ENCODE measurements at places on chromosomes 5 and 9.
A peak's percentile ranks its signal among the peaks of the same experiment; 100 is the strongest.

- DNase-seq, result no peak
Measured at GRCh38 chr9:133684936-133685361, 48.8 kb downstream of the DBH start.

DNA sequence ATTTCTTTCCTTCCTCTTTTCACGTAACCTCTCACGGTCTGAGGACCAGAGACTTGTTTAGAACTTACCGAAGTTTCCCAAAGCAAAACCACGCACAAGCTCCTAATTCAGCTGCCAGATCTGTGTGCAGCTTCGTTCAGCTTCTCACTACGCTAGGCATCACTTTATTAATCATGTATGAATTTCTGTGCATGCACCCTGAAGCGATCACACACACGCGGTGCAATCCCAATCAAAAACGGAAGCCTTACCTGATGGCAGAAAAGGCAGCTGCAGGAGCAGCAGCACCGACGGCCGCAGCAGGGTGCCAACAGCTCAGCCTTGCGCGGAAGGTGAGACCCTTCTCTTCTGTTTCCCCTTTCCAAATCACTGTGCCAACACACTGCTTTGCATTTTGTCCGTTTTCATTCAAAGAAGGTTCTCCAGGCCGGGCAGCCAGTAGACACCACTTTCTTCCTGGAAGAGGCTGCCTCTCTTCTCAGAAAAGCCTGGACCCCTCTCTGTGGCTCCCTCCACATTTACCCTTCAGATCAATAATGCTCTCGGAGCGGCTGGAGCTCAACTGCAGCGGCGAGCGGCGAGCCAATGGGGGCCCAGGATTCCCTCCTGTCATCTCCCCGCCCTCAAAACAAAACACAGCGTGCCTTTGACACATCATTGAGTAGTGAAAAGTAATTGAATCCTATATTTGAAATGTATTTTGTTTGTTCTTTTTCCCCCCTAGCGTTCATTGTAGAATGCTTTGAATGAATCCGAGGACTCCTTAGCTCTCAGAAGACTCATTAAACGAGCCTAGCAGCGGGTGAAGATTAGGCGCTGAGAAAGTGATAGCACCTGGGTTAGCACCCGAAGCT, at the start of gene CDH12:
CDH12 (minus strand) TSS at position 538 of the 854 bp plus-strand sequence.
- no peak for DNase-seq

GRCh38 chr5:11037941-11038340, 276.9 kb upstream of the DAP start:
- DNase-seq, result no peak

DNA sequence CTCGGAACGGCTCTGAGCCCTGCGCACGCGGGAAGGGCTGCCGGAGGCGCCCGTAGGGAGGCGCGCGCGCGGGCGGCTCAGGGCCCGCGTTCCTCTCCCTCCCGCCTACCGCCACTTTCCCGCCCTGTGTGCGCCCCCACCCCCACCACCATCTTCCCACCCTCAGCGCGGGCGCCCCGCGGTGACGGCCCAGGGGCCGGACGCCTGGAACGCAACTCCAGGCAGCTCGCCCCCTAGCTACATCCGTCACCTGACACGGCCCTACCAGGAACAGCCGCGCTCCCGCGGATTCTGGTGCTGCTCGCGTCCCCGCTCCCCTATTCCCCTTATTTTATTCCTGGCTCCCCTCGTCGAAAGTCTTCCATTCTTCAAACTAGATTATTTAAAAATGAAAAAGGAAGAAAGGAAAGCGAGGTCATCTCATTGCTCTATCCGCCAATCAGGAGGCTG, at the start of gene CDKN2B-AS1:
CDKN2B-AS1 (plus strand) TSS at position 236 of the 450 bp plus-strand sequence.
- peak; percentile 74 for DNase-seq

GRCh38 chr9:97390791-97391406, 21.0 kb upstream of the TDRD7 start:
- DNase-seq, result no peak

DNA sequence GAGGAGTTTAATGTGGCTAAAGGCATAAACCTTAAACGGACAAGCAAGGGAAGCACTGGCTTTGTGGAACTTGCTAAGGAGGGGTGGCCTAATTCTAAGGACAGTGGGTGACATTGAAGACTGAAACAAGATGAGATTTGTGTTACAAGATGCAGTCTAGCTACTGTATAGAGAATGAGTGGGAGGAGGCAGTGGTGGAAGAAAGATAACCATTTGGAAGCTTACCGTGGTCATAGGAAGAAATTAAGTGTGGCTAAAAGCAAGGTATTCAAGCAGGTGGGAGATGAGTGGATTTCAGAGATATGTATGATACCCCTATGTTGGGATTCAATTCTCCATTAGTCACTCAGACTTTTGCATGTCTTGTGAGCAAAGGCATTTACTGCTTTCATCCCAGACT, 4.6 kb downstream of the PAM start:
- DNase-seq, result no peak

DNA sequence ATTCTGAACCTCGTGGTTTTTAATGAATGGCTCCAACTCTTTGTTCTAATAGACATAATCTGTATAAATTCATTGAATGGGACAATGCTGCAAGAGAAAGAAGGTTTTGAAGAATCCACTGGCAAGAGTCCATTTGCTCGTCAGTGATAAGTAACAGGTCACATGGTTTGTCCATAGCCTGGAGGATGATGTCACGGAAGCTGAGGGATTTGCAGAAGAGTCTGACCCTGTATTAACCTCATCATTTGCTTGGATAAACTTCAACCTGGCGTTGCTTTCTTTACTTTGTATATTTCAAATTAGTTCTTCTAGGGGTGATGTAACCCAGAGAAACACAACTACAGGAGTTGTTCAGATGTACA, 197.4 kb downstream of the GAS1 start:
- DNase-seq, result peak; percentile 28

DNA sequence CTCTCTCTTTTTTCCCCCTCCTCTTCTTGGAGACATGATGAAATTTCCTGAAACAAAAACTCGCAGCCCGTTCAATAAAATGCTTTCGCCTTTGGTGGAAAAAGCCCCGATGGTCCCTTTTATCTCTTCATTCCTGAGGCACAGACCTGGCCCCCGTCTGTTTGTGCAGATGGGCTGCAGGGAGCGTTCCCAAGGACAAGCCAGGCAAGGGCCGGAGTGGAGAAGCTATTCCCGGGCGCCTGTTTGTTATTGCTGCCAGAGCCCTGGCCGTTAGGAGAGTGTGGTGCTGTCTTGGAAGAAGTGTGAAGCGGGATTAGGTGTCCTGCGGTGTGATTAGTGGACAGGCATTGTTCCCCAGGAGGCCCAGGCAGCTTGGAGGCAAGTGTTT, 71.9 kb downstream of the SMIM23 start:
- no peak for DNase-seq

GRCh38 chr5:94771742-94772141, 153.3 kb downstream of the SLF1 start:
- DNase-seq, result no peak

DNA sequence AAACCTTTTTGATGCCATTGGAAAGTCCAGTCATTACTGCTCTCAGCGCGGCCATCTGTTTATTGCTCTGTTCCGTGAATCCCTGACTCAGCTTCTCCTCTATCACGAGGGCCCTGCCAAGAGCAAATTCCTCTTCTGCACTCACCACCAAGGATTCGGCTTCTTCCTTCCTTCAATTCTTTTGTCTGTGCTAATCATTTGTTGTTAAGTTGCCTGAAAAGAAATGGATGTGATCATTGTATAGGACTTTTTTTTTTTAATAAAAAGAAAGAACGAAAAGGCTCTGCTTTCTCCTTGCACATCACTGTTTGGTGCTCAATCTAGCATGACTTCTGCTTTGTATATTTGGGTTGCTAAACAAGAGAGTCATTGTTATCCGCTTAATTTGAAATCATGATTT, 128.7 kb upstream of the PIK3R1 start:
- peak; percentile 89 for DNase-seq

- peak; percentile 71 for DNase-seq
Measured at GRCh38 chr5:179819296-179820126, 1.2 kb upstream of the SQSTM1 start.

GRCh38 chr9:108609227-108609896, 246.4 kb downstream of the ACTL7B start:
- peak; percentile 9 for DNase-seq

GRCh38 chr5:123119334-123119986, 30.4 kb downstream of the PRDM6 start:
- peak; percentile 30 for DNase-seq

- no peak for DNase-seq
Measured at GRCh38 chr5:14429101-14430050, 152.2 kb upstream of the OTULINL start.

DNA sequence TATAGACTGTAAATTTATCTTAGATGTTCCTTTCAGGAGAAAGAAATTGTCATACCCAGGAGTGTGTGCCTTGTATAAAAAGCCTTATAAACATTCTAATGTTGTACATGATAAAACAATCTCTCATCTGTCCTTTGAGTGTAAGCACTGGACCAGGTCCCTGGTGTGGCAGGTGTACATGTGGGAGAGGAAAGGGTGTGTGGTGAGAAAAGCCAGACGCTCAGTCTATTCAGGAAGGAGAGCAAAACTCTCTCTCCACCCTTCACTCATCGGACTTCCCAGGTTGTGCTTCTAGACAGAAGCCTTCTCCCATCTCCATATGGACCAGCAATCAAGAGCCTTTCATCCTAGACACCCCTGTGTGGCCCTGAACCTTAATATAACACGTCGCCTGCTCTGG, 154.2 kb downstream of the ESM1 start:
- DNase-seq, result no peak

DNA sequence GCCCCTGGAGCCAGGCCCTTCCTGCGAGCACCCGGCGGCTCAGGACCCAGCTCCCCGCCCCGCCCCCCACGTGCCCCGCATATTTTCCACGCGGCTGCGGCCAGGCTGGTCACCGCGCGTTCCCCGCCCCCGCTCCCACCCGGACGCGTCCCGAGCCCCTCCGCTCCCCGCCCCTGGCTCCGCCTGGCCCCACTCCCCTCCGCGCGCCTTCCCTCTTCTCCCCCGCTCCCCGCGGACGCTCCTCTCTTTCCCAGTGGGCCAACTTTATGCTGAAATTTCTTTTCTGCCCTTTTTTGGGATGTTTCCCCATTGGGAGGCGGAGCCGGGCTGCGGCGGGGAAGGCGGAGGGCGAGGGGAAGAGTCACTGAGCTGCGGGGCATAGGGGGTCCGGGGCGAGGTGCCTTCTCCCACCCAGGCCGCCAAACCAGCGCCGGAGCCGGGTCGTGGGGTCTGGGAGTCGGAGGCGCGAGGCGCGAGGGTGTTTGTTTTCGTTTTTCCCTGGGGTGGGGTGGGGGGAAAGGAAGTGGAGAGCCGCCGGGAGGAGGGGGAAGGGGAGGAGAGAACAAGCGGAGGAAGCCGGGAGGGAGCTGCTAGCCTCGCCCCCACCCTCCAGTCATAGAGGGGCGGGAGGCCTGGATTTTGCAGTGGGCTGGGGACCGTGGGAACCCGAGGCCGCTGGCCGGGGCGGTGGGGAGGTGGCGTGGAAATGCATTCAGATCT, 1.0 kb upstream of the TPM2 start:
- DNase-seq, result peak; percentile 83

GRCh38 chr9:122527193-122527592, at the start of gene OR1N1:
TSS of gene OR1N1 (minus strand) at chr9:122527293. CDS start at chr9:122527293, 0 bp downstream.
- no peak for DNase-seq

DNA sequence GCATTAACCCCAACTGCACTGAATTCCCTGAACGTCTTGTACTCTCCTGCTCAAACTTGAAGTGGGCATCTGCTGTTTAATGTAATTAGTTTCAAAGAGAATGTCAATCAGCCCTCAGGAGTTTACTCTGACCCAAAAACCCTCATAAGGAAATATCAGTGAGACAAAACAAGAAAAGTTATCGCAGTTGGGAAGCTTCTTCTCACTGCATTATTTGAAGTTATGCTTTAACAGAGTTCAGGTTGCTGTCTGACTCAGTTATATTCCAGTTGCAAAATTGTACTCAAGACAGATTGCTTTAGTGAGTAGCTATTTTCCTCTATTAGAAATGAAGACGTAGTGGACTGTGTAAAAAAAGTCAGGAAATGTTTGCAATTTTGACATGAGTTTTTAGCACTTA, 52.1 kb downstream of the PPIC start:
- no peak for DNase-seq

DNA sequence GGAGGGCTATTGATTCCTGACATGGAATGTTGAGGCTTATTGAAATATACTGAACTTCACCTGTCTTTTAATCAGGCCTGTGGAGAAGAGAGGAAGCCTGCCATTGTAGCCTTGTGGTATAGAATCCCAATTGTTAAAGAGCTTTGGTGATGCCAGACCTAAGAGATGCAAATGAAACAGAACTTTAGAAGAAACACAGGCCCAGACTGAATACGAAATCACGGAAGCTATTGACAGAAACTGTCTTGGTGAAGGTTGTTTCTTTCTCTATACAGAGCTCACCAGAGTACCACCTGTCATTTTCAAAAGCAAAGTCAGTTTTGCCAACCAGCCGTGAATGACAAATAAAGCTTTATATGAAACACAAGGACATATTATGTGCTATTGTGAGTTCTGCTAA, 660.3 kb downstream of the ISL1 start:
- DNase-seq, result no peak

- no peak for DNase-seq
Measured at GRCh38 chr9:97938081-97938644, at the start of gene HEMGN. TSS of gene HEMGN (minus strand) at chr9:97938172. CDS start at chr9:97938136, 36 bp downstream.

- no peak for DNase-seq
Measured at GRCh38 chr5:103785569-103785968, 223.0 kb upstream of the NUDT12 start.

- DNase-seq, result no peak
Measured at GRCh38 chr9:6689893-6690674, 44.6 kb upstream of the GLDC start.

- DNase-seq, result no peak
Measured at GRCh38 chr9:108436448-108436847, 419.3 kb downstream of the ACTL7B start.

DNA sequence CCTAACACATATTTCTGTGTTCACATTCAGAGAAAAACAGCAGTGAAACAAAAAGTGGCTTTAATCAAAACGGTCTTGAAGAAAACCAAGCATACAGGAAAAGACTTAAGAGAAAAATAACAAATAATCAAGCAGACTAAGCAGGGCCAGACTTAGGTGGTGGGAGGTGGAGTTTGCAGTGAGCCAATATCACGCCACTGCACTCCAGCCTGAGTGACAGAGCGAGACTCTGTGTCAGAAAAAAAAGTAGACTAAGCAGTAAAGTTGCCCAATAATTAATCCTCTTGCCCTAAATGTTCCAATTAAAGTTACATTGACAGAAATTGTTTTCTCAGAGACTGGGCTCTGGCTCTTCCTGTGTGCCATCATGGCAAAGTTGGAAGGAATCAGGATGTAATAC, 26.6 kb upstream of the GLDC start:
- DNase-seq, result no peak

DNA sequence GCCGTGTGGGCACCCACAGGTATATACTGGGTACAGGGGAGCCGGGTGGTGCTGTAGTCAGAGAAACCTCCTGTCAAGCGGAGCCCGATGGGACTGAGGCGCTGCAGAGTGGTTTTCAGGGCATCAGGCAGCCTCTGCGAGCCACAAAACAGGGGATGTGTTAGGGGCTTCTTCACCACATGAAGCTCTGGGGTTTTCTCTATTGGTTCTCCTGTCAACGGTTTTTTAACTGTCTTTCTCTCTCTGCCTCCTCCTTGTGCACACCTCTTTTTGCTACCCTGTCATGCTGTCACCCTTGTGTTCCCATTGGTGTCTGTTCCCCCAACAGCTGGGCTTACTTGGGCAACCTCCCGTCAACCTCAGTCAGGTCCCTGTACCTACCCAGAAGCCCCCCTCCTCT, 19.9 kb downstream of the RALGPS1 start:
- DNase-seq, result no peak

- peak; percentile 80 for DNase-seq
Measured at GRCh38 chr5:59130431-59130830, 547.6 kb downstream of the RAB3C start.

- DNase-seq, result peak; percentile 69
Measured at GRCh38 chr5:59587489-59588337, 305.8 kb downstream of the PDE4D start.
